ENCODE measurements at places on chromosomes 3 and 15.
A peak's percentile ranks its signal among the peaks of the same experiment; 100 is the strongest.

DNA sequence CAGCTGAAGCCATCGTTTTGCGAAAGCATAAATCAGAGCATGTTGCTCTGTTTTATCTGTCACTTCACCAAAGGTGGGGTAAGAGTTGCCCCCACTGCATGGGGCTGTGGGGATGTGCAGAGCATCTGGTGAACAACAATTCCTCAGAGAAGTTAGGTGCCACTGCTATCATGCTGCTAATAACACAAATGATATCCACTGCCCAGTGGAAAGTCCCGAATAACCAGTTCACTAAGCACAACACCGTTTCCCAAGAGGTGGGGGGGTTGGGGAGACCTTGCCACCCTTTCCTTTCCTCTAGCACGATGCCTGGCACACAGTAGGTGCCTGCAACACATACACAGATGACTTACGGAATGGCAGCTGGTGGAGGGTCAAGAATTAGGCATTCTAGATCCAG lies 38.6 kb downstream of the FAM3D start:
- no peak for DNase-seq

- DNase-seq, result no peak
Measured at GRCh38 chr3:177512945-177513814, 315.9 kb upstream of the TBL1XR1 start.

- DNase-seq, result no peak
Measured at GRCh38 chr3:71104556-71104955, 479.0 kb downstream of the FOXP1 start.

GRCh38 chr3:36488077-36488789 lies 107.9 kb downstream of the STAC start:
- DNase-seq, result no peak

DNA sequence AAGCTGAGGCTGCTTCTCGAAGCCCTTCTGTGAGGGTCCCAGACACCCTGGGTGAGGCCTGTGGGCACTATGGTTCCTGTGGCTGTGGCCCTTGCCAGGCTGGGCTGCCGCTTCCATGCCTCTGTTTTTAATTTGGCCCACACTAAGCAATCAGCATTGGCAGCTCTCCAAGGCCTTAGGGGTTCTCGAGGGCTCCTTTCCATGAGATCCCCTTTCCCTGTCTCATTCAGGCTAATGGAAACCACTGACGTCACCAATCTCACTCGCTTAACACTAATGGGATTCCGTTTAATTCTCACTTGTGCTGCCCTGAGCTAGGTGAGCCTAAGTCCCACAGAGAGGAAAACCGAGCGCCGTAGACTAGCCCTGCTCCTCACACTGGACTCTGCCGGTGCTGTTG lies 60.2 kb upstream of the RAB6B start:
- no peak for DNase-seq

GRCh38 chr3:49930922-49931321 lies 1.3 kb upstream of the MON1A start:
- DNase-seq, result peak; percentile 75
